Midbrain (tissue), 1 donor: ENCODE measurements at places on chromosomes 12 and 14.

GRCh38 chr14:50403419-50403818 lies 6.7 kb upstream of the CDKL1 start:
- DNase-seq = no peak

- DNase-seq = no peak
Measured at GRCh38 chr14:65922142-65922541, 509.6 kb downstream of the FUT8 start.

- DNase-seq = no peak
Measured at GRCh38 chr14:26454105-26454504, 143.7 kb downstream of the NOVA1 start.

GRCh38 chr12:102407776-102408486 lies 72.4 kb downstream of the IGF1 start:
- DNase-seq = no peak

GRCh38 chr12:1804545-1805332 lies 15.6 kb upstream of the LRTM2 start:
- peak; percentile 91 for DNase-seq

DNA sequence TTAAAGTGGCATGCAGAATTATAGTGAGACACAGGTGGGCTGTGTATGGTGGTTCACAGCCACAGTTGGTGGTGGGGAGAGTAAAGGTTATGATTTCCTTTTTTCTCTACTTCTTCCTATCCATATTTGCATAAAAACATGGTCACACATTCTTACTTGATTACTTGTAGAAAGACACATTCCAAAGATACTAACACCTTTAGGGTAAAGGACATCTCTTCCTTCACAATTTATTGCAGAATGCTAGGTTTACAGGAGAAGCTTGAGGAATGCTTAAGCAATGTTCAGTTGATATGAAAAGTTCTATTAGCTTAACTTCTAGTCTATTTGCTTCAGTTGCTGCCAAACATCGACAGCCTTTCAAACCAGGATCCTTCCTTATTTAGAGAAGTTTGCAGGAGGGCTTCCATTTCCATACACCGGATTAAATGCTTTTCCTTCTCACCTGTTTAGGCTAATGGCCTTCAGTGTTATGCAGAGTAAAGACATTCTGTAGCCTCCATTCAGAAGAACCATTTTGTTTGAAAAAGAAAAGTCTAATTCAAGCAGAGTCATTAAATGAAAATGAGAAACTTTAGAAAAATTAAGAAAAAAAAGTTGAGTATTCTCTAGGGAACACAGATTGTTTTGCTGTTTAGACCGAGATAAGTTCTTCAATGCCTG lies 2.6 kb upstream of the PHC1 start:
- no peak for DNase-seq

- no peak for DNase-seq
Measured at GRCh38 chr12:113416091-113416754, 6.0 kb upstream of the SDSL start.

DNA sequence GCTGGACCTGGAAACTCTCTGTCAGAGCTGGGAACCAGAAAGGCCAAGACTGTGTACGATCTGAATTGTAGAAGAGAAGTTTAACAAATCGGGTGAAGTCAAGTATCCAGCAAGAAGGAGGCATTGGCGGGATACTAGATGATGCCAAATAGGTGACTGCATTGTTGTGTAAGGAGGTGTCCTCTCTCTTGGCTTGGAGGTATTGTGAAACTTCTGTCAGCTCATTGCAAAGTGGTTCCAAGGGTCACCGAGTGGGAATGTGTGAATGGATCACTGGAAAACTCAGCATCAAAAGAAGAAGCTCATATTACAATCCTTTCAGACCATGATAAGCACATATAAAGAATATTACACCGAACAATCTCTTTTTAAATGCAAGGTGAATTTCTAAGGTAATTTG lies 11.7 kb downstream of the NAV3 start:
- DNase-seq = no peak

DNA sequence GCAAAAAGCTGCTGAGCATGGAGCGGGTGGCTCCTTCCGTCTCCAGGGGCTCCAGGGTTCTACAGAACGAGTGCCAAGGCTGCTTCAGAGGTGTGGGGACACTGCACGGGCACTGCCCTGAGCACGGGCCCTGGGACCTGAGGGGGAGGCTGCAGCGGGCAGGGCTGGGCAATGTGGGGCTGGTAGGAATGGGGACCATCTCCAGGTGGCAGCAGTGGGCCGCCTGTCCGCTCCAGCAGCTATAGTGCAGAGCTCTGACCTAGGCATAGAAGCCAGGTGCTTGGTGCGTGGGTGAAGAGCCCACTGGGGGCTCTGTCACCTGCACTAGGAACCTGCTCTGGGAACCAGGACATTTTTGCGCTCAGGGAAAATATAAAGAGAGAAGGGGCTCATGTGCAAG lies 22.3 kb downstream of the HDAC7 start:
- DNase-seq = peak; percentile 23

DNA sequence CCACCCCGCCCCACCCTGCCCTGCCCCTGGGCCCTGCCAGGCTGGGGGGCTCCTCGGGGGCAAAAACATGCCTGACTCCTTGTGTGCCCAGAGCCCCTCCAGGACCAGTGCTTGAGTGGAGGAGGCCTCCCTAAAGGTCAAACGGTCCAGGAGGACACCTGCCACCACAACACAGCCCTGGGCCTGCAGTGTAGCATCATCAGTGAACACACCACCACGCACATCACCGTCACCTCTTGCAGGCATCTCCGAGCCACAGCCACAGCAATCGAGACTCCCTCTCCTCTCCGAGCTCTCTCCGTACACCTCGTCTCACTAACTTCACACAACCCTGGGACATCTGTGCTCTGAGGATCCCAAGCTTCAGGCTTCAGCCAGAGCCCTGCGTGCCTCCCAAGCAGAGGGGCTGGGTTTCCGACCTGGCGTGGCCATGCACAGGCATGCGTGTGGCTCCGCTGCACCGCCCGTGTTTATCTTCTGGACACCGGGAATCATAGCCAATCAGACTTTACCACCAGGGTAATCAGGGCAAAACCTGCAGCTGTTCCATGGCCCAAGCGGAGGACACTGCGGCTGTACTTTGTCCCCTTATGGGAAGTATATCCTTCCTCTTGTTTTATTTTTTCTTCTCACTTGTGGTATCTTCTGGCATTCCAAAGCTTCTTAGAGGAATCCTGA lies 6.2 kb upstream of the DIO3 start:
- DNase-seq = no peak

- DNase-seq = no peak
Measured at GRCh38 chr12:89451841-89452251, 72.8 kb downstream of the GALNT4 start.

DNA sequence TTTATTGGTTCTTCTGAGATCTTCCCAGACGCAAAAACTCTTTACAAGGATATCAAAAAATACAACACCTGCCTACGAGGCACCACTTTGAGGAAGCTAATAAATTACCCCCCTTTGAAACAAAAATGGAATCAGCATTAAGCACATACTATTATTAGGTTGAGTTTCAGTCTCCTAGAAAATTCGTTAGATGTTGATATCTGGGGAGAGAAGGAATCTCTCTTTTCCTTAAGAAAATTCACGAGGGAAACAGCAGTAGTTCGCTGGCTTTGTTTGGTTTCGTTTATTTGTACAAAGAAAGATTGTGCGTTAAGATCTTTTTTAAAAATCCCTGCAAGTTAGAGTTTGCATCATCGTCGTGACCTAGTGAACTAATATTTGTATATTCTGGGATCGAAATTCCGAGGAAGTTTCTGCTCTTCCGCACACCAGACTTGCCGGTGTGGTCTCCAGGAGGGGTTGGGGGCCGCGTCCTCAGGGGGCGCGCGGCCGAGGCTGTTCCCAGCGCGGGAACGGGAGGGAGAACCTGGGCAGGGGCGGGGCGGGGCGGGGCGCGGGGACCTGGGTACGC lies 12.1 kb downstream of the NKX2-1 start:
- no peak for DNase-seq

DNA sequence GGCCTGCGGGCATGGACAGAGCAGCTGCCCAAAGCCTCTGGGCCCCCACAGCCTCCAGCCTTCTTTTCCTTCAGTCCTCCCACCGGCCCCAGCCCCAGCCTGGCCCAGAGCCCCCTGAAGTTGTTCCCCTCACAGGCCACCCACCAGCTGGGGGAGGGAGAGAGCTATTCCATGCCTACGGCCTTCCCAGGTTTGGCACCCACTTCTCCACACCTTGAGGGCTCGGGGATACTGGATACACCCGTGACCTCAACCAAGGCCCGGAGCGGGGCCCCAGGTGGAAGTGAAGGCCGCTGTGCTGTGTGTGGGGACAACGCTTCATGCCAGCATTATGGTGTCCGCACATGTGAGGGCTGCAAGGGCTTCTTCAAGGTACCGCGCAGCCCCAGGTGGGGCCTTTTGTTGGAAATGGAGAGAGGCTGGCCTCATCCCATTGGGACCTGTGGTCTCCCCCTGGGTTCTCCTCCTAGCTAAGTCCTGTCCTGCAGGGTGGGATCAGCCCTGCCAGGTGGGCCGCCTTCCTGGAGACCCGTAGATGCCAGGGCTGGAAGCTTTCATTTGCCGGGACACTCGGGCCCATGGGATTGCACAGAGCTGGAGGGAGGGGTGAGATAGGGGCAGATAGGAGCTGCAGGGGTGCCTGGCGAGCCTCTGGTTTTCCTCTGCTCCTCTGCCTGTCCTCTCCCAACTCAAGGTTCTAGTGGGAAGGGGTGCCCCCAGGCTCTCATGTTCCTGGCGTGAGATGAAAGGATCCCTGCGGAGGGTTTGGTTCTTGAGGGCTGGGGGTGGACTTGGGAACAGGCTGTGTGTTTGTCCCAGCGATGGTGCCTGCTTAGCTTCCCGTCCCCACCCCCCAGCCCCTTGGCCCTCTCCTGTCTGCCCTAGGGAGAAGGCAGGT lies 3.8 kb downstream of the NR4A1 start:
- no peak for DNase-seq

GRCh38 chr12:2138871-2139308 lies 86.1 kb downstream of the CACNA1C start:
- DNase-seq = no peak

- no peak for DNase-seq
Measured at GRCh38 chr12:39006286-39006685, 100.9 kb upstream of the CPNE8 start.

DNA sequence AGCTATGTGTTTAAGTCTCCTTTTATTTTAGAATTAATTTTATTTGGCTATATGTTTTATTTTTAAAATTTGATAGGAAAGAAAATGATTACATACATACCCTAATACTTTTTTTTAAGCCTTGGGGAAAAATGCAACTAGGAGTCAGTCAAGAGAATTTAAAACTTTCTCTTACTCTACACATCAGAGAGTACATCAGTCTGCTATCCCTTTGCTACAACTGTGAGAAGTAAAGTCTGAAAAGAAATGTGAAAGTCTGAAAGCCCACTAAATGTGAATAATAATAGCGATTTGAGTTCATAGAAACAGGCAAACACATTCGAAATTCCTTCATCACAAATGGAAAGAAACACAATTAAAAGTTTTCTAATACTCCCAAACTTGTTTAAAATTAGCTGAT lies 95.0 kb downstream of the PTPRQ start:
- no peak for DNase-seq

DNA sequence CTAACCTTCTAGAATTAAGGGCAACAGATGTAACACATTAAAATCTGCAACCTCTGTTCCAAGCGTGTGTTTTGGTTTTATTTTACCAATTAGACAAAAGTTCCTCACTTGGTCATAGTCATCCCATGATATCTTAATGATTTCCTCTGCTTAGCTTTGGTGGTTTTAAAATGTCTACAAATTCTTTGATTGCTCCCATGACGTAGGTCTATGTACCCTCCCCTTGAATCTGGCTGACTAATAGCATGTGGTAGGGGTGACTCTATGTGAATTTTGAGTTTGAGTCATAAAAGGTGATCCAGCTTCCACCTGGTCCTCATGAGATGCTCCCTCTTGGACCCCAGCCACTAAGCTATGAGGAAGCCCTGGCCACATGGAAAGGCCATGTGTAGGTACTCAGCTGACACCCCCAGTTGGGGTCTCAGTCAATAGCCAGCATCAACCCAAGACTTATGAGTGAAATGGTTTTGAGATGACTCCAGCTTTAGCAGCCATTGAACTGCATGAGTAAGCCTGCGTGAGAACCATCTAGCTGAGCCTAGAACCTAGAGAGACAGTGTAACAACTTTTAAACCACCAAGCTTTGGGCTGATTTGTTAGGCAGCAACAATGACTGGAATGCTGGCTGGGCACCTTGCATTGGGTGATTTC lies 247.1 kb downstream of the MSRB3 start:
- DNase-seq = no peak

DNA sequence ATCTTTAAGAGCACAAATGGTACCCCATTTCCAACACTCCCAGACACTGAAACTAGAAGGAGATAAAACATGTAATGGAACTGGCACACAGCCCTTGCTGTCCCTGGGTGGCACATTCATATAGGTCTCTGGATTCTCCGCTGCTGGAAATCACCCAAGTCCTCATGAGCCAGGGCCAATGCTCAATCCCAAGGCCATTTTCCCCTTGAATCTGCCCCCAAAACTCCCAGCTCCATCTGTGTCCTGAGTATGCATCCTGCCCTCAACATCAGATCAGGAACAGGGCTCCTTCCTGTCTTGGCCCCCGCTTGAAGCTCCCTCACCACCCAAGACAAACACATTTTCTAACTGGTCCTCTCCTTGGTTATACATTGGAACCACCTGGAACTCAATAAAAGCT lies 24.6 kb downstream of the KRT76 start:
- DNase-seq = no peak

GRCh38 chr12:122028165-122028904 lies 6.7 kb downstream of the BCL7A start:
- peak; percentile 26 for DNase-seq

- DNase-seq = no peak
Measured at GRCh38 chr14:94474581-94475031, 1.4 kb downstream of the SERPINA9 start.

GRCh38 chr12:63964301-63964700 lies 119.8 kb downstream of the SRGAP1 start:
- no peak for DNase-seq

- no peak for DNase-seq
Measured at GRCh38 chr14:50350975-50351374, 38.9 kb downstream of the DMAC2L start.

DNA sequence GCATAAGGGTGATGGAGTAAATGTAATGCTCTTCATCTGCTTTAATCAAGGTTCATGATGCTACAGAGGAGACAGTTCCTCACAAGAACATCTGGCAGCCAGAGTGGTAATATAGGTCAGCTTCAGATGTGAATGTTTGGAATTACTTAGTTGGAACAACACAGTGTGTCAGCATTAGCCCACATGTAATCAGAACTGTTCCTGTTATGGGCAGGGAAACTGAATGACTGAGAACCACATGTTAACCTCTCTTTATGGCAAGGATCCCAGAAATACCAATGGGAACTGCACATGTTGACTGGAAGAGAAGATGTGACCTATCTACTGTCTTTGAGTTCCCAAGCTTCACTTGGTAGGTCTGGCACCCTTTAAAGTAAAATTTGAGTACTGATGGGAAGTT lies 390.1 kb upstream of the PDE3A start:
- DNase-seq = no peak
